ENCODE measurements at places on chromosomes 6 and 20. TPM values are rescaled to one million over a fixed set of nuclear protein-coding genes. Genes with fewer than 3 reads are reported as not detected.

The GABRR2 gene
- total RNA-seq, result 2.5 TPM

The HAO1 gene
- not detected for total RNA-seq

The XKR7 gene
- 0.04 TPM for total RNA-seq

The SLC17A4 gene
- not detected for total RNA-seq
